ENCODE measurements at places on chromosomes 5 and 9. TPM values are rescaled to one million over a fixed set of nuclear protein-coding genes. Genes with fewer than 3 reads are reported as not detected.

DNA sequence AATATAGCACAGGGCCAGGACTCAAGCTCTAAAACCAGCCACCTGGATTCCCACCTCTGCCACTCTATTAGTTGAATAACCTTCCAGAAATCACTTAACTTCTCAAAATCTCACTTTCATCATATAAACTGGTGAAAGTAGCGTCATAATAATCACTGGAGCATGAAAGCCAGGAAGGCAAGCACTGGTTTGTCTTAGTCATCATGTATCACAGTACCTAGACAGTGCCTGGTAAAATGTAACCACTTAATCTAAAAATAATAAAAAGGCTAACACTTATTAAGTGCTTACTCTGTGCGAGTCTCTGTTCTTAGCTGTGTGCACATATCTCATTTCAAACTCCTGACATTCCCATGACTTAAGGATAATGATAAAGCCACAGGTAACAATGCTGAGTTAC lies 109.4 kb downstream of the ASTN2 start:
- no peak for DNase-seq

DNA sequence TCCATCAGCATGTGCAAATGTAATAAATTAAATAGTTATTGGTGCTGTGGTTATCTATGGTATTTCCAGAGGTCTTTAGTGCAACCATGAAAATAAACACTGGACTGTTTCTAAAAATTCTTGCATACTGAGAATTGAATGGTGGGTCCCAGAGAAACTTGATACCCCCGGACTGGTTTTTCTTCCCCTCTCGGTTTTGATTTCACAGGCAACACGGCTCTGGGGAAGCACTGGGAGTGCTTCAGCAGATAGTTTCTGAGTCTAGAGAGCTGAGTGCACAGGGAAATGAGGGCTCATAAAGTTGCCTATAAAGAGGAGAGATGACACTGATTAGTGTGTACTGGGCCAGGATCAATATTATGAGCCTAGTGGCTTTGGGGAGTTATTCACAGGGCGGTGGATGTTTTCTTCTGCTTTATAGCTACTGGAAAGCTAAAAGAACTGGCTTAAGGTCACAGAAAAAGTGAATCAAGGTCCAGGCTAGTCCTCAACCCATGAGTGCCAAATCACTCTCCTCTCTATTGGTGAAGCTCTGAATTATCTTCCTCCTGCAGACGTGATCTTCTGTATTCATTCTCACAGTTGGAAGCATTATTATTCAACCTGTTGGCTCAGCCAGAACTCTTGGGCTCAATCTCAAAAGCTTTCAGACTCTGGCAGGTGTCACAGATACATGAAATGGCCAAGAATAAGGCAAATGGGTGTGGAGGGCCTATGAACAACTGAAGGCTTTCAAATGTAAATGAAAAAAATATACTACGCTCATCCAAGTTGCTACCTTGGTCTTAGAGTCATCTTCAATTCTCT lies 170.2 kb upstream of the HMHB1 start:
- no peak for DNase-seq

DNA sequence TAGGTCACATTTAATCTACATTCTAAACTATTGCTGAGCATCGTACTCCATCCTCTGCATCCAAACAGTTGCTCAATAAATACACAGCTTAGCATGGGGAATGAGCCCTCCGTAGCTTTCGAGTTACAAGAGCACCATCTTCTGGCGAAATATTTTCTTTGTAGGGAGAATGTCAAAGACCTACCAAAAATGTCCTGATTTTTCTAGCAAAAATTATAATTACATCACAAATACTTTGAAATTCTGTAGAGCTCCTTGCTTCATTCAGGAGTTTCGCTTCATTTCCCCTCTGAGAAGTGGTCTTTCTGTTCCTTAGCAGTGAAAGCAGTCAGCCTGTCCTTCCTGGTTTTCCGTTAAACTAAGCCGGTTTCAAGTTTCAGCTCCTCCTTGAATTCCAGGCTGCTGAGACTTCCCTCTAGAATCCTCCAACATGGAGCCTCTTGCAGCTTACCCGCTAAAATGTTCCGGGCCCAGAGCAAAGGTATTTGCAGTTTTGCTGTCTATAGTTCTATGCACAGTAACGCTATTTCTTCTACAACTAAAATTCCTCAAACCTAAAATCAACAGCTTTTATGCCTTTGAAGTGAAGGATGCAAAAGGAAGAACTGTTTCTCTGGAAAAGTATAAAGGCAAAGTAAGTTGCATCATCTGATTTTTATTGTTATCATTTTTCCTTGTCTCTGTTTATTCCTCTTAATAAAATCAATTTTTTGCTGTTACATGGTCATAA lies at the start of gene GPX8:
Gene GPX8, plus strand, starts transcription at position 409 of the 730 bp plus-strand sequence. Its CDS starts 22 bp downstream, at position 431.
- peak; percentile 40 for DNase-seq

GRCh38 chr5:136086783-136087566 lies 45.7 kb upstream of the SMAD5 start:
- DNase-seq = no peak

GRCh38 chr9:85516976-85517637 lies 224.6 kb downstream of the AGTPBP1 start:
- DNase-seq = no peak

GRCh38 chr5:10064546-10065195 lies 185.0 kb downstream of the ATPSCKMT start:
- DNase-seq = no peak

DNA sequence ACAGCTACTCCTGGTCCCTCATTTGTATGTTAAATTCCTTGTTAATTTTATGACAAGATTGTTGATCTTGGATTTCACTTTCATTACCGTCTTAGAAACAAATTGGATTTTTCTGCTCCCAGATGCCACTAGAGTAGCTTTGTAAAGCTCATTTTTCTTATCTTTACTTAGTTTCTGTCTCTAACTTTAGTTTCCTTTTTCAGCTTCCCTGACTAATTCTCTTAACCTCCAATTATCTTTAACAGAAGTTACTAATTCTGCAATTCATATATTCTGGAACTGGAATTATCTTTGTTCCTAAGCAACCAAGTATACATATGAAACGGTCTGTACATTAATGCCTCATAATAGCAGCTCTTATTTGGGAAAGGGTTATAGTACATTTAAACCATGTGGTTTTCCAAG lies 16.7 kb downstream of the ITGA1 start:
- no peak for DNase-seq

DNA sequence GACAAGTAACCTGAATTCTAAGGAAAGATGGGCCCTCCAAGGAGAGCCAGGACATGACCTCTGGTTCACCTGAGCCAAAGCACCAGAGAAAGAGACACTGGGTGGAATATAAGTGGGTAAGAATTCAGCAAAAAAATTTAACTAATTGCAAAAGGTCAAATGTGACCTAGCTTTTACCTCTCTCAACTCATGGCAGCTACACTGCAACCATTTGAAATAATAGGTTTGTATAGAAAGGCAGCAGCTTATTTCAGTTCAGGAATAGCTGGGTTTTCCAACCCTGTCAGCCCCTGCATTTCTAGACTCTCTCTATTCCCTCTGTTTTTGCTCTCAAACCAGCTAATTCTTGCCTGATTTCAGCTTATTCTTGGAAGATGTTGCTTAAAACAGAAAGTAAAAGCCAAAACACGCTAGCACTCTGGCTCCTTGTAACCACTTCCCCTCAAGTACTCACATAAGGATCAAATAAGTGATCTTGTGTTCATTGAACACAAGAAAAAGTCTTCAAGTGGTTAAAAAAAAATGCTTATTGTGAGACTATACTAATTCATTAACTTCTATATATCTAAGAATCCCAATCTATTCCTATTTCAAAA lies 101.1 kb upstream of the NR4A3 start:
- DNase-seq = no peak

GRCh38 chr9:131277910-131278701 lies 1.8 kb upstream of the FAM78A start:
- peak; percentile 79 for DNase-seq

DNA sequence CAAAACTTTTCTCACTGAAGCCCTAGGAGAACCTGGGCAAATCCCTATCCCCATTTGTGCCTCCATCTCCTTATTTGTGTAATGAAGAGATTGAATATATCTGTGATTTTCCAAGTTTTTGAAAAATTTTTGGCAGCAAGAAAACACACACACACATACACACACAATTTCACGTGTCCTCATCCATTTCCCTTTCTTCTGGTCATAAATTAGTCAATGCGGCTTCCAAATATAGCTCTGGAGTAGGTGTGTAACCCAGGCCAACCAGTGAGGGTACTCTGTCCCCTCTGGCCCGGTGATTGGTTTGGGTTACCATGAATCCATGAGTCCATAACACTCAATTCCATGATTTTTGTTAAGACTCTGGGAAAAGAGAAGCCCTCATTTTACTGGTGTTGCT lies 12.7 kb downstream of the CSF1R start:
- DNase-seq = no peak

Gene F12
- total RNA-seq = not detected

Gene SEMA6A
- total RNA-seq = 24.3 TPM

Gene CAMK2A
- total RNA-seq = 1.5 TPM

Gene MYMK
- total RNA-seq = not detected

Gene SPATA31E1
- total RNA-seq = not detected

Gene FAM151B
- total RNA-seq = 1.8 TPM

Gene RMRP
- total RNA-seq = 1,964 TPM

Gene PCDHA7
- 1.2 TPM for total RNA-seq

Gene HTR1A
- not detected for total RNA-seq

Gene PCDH12
- 1.0 TPM for total RNA-seq

Gene SLC1A3
- total RNA-seq = 123 TPM

Measured in tibial nerve (tissue), 4 donors.